ENCODE measurements at places on chromosomes 11 and 22. TPM values are rescaled to one million over a fixed set of nuclear protein-coding genes. Genes with fewer than 3 reads are reported as not detected.

The CHCHD10 gene
- total RNA-seq: 62.5 TPM

DNA sequence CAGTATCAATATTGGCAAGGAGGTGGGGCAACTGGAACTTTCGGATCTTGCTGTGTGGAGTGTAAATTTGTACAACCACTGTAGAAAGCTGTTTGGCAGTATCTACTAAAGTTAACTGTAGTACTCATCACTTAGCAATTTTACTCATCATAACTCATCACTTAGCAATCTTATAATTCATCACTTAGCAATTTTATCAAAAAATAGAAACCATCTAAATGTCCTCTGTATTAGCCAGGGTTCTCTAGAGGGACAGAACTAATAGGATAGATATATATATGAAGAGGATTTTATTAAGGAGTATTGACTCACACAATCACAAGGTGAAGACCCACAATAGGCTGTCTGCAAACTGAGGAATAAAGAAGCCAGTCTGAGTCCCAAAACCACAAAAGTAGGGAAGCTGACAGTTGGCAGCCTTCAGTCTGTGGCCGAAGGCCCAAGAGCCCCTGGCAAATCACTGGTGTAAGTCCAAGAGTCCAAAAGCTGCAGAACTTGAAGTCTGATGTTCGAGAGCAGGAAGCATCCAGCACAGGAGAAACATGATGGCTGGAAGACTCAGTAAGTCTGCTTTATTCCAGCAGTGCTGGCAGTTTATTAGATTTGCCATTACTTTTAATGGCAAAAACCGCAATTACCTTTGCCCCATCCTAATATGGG, 92.9 kb upstream of the USP47 start:
- DNase-seq: no peak
- H3K27ac ChIP-seq: no peak overlapping the region
- H3K4me3 ChIP-seq: no peak overlapping the region
- no peaks in the 10 kb centered on the region for H3K4me1 ChIP-seq
- no peaks in the 10 kb centered on the region for H3K36me3 ChIP-seq

DNA sequence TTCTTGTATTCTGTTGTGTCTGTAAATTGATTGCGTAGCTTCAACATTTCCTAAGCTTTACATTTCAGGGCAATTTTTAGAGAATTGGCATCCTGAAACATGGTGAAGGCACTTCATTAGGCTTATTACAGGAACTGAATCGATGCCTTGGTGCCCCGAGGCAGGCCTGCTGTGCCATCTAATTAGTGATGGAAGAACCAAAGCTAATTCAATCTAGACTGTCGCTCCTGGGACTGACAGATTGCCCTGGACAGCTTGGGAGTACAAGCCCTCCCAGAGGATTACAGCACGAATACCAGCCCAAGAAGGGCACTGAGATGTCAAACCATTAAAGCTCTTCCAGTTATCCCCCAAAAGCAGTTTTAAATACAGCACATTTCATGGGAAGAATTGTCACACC, 243.2 kb upstream of the ZC3H12C start:
- H3K4me1 ChIP-seq: no peaks in the 10 kb centered on the region
- DNase-seq: no peak
- no peak overlapping the region for H3K27ac ChIP-seq
- H3K4me3 ChIP-seq: no peak overlapping the region
- H3K36me3 ChIP-seq: no peaks in the 10 kb centered on the region
- H3K27me3 ChIP-seq: peaks cover 5% of the 10 kb centered on the region

The LARGE2 gene
- 1.4 TPM for total RNA-seq

- no peak for DNase-seq
- peaks cover 6% of the 10 kb centered on the region for H3K27me3 ChIP-seq
- no peak overlapping the region for H3K27ac ChIP-seq
- no peak overlapping the region for H3K4me3 ChIP-seq
Measured at GRCh38 chr11:45250035-45250718, 36.0 kb downstream of the SYT13 start.

GRCh38 chr11:43923406-43924111, 18.9 kb upstream of the C11orf96 start:
- H3K4me1 ChIP-seq: peaks cover 22% of the 10 kb centered on the region
- DNase-seq: no peak
- H3K27ac ChIP-seq: no peak overlapping the region
- no peaks in the 10 kb centered on the region for H3K27me3 ChIP-seq
- H3K36me3 ChIP-seq: peaks cover 6% of the 10 kb centered on the region
- H3K4me3 ChIP-seq: no peak overlapping the region

DNA sequence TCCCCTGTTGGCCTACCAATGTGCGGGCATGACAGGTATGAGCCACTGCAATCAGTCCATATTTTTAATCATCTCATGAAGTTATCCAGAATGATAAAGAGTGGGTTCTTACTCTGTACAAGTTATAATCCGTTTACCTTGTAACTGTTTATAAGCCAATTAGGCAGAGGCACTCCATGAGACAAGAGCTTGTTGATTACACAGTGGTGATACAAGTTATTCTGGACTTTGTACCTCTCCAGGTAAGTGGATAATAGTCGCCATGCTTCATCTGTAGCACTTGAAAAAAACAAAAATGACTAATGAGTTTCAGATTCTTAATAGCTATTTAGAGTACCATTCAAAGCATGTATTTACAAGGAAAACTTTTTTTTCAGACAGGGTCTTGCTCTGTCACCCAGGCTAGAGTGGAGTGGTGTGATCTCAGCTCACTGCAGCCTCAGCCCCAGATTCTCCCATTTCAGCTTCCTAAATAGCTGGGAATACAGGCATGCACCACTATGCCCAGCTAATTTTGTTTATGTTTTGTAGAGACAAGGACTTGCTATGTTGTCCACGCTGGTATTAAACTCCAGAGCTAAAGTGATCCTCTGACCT, 17.7 kb upstream of the FNBP4 start:
- H3K27me3 ChIP-seq: no peaks in the 10 kb centered on the region
- no peak overlapping the region for H3K4me3 ChIP-seq
- H3K27ac ChIP-seq: no peak overlapping the region
- peaks cover 29% of the 10 kb centered on the region for H3K36me3 ChIP-seq

The DGCR2 gene
- total RNA-seq: 28.5 TPM

- no peak overlapping the region for H3K27ac ChIP-seq
- H3K4me1 ChIP-seq: no peaks in the 10 kb centered on the region
- H3K4me3 ChIP-seq: no peak overlapping the region
- DNase-seq: no peak
Measured at GRCh38 chr11:81907996-81908395, 825.7 kb downstream of the FAM181B start.

- peaks cover 13% of the 10 kb centered on the region for H3K36me3 ChIP-seq
- no peaks in the 10 kb centered on the region for H3K4me1 ChIP-seq
- H3K27ac ChIP-seq: no peak overlapping the region
- H3K4me3 ChIP-seq: no peak overlapping the region
- DNase-seq: no peak
Measured at GRCh38 chr22:44204739-44205515, 24.2 kb downstream of the PARVG start.

The SERPING1 gene
- total RNA-seq: not detected

The ANO5 gene
- total RNA-seq: not detected

DNA sequence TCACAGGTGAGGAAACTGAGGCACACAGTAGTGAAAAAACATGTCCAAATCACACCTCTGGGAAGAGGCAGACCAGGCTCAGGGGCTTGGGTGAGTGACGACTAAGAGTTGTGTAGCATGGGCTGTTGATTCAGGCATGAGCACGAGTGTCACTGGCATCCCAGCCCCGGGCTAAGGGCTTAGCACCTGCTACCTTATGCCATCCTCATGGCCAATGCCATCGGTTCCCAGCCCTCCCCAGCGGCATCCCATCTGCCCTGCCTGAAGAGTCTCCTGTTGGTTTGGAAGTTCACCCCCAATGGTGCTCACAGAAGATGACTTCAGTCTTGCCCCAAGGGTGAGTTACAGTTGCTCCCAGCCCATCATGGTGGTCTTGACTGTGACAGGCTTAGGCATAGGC, 22.4 kb downstream of the MB start:
- no peak for DNase-seq
- no peak overlapping the region for H3K27ac ChIP-seq
- no peaks in the 10 kb centered on the region for H3K36me3 ChIP-seq
- H3K4me1 ChIP-seq: no peaks in the 10 kb centered on the region
- H3K4me3 ChIP-seq: no peak overlapping the region

The BEST1 gene
- total RNA-seq: 1.9 TPM

GRCh38 chr11:129896062-129896461, 684 bp upstream of the NFRKB start:
- no peak for DNase-seq
- peaks cover 36% of the 10 kb centered on the region for H3K4me1 ChIP-seq
- H3K27me3 ChIP-seq: no peaks in the 10 kb centered on the region
- H3K4me3 ChIP-seq: peak overlapping the region; percentile 93
- peak overlapping the region; percentile 74 for H3K27ac ChIP-seq
- H3K36me3 ChIP-seq: no peaks in the 10 kb centered on the region

DNA sequence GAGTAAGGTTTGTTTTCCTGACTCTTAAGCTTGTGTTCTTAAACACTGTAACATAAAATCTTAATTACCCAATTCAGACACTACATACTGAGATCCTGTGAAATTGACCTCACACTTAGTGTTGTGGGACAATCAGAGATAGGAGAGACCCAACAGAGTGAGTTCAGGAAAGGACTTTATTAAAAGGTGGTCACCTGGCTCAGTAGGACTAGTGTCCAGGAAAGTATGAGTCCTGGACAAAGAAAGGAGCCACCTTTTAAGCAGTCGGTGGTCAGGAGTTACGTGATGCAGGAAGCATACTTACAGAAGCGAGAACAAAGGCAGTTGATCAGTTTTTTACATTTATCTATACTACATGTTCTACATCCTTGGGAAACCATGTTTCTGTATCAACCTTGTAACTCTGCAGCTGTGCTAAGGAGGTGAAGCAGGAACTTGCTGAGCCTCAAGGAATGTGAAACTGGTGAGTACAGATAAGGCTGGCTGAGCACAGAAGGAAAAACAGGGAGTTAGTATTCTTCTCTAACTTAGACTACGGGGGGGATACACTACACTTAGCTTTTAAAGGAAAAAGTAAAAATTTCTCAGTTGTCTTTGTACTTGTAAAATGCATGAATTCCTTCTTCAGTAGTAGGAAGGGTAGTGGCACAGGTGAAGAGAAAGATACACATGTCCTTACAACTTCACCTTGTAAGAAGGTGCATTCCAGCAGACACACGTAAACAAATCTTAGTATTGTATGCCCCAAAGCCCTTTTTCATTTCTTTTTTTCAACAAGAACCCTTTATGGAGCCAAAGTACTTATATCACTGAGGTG, 15.1 kb downstream of the OR51E1 start:
- H3K36me3 ChIP-seq: no peaks in the 10 kb centered on the region
- DNase-seq: no peak
- peaks cover 13% of the 10 kb centered on the region for H3K27me3 ChIP-seq
- H3K4me1 ChIP-seq: no peaks in the 10 kb centered on the region
- H3K4me3 ChIP-seq: no peak overlapping the region

DNA sequence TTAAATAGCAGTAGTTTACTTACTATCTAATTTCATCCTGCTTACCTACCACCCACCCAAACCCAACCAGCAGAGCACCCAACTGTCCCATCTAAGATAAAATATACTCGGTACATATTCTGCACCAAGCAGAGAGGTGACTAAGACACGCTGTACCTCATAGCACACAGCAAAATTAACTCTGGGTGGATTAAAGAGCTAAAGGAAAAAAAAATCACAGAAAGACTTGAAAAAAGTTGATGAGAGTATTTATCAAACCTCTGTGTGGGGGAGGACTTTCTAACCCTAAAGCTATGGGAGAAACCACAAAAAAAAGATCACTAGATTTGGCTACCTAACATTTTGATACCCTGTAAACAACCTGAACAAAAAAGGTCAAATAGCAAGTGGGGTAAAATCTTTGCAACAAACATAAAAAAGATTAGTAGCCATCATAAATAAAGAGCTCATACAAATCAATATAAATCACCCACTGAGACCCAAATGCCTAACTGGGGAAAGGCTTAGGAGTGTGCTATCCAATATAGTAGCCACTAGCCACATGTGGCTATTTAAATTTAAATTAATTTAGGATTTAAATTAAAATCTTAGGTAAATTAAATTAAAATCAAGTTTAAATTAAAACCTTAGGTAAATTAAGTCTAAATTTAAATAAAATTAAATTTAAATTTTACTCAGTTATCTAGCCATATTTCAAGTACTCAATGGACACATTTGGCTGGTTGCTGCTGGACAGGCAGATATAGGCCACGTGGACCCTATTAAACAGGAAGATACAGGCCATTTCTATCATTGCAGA, 25.6 kb upstream of the CD5 start:
- H3K4me1 ChIP-seq: peaks cover 98% of the 10 kb centered on the region
- no peaks in the 10 kb centered on the region for H3K27me3 ChIP-seq
- peak overlapping the region; percentile 93 for H3K27ac ChIP-seq
- peaks cover 20% of the 10 kb centered on the region for H3K36me3 ChIP-seq
- peak overlapping the region; percentile 86 for H3K4me3 ChIP-seq

DNA sequence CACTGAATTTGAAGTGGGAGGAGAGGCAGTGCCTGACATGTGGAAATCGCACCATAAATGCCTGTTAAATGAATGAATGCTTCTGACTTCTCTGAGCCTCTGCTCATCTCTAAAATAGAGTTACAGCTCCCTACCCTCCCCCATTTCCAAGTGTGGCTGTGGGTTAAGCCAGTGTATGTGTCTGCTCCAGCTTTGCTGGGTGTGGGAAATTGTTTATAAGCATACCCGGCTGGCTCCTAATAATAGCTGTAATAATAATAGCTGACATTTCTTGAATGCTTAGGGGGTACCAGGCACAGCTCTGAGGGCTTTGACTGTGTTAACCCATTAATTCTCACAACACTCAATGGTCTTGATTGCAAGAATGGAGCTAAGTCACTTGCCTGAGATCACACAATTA, 7.0 kb upstream of the FCHSD2 start:
- DNase-seq: no peak
- H3K27me3 ChIP-seq: no peaks in the 10 kb centered on the region
- H3K4me1 ChIP-seq: peaks cover 45% of the 10 kb centered on the region
- no peak overlapping the region for H3K27ac ChIP-seq
- no peaks in the 10 kb centered on the region for H3K36me3 ChIP-seq
- H3K4me3 ChIP-seq: no peak overlapping the region

The CALCA gene
- not detected for total RNA-seq

DNA sequence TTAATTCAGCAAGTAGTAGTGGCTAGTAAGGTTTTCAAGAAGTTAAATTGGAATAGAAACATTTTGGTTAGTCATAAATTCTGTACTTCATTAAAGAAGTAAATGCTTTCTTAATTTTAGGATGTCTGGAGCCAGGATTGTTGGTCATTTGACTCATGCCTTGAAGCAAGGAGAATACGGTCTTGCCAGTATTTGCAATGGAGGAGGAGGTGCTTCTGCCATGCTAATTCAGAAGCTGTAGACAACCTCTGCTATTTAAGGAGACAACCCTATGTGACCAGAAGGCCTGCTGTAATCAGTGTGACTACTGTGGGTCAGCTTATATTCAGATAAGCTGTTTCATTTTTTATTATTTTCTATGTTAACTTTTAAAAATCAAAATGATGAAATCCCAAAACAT, 25.8 kb downstream of the ACAT1 start:
- no peak overlapping the region for H3K27ac ChIP-seq
- H3K4me1 ChIP-seq: peaks cover 9% of the 10 kb centered on the region
- no peaks in the 10 kb centered on the region for H3K27me3 ChIP-seq
- H3K4me3 ChIP-seq: no peak overlapping the region
- peaks cover 8% of the 10 kb centered on the region for H3K36me3 ChIP-seq

The LRRC55 gene
- not detected for total RNA-seq

GRCh38 chr22:46233231-46233630, 16.9 kb downstream of the CDPF1 start:
- no peak for DNase-seq
- no peaks in the 10 kb centered on the region for H3K27me3 ChIP-seq
- H3K36me3 ChIP-seq: no peaks in the 10 kb centered on the region
- no peak overlapping the region for H3K4me3 ChIP-seq
- no peaks in the 10 kb centered on the region for H3K4me1 ChIP-seq
- no peak overlapping the region for H3K27ac ChIP-seq
